ENCODE measurements at places on chromosomes 7 and 10.

GRCh38 chr10:47207281-47207615 is 92.7 kb upstream of the GDF10 start:
- no peak for DNase-seq

DNA sequence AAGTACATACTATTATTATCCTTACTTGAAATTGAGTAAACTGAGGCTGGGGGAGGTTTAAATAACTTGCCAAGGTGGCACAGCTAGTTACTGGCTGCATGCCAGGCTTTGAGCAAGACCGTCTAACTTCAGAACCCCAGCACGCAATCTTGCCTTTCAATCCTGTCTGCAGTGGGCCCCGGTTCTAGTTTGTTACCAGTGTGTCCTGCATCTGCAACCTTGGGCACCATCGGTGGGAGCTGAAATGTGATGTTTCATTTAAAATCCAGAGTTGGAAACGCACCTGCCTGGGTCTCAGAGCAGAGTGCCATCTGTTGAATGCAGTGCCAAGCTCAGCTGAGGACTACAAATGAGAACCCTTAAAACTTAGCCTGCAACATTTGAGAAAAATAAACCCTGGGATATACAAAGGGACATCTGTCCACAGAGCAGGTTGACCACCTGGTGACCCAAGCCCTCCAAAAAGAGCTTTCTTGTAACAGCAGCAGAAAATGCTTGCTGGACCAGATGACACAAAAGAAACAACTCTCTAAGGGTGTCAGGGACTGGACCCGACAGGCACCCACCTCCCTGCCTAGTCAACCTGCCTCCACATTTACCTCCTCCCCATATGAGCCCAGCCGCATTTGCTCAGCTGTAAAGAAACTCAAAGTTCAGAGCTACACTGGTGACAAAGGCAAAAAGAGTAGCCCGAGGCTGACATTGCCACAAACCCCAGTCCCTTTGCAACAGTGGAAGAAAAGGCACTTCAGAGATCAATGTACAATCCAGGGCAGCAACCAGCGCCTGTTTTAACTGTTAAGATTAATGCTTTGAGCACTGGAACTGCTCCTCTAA is 1.7 kb downstream of the SH3PXD2A start:
- DNase-seq, result no peak

- DNase-seq, result no peak
These were observed 80.9 kb downstream of the WDFY4 start for GRCh38 chr10:48765527-48765926.

GRCh38 chr7:12013983-12014382 is 182.0 kb upstream of the THSD7A start:
- DNase-seq, result no peak

DNA sequence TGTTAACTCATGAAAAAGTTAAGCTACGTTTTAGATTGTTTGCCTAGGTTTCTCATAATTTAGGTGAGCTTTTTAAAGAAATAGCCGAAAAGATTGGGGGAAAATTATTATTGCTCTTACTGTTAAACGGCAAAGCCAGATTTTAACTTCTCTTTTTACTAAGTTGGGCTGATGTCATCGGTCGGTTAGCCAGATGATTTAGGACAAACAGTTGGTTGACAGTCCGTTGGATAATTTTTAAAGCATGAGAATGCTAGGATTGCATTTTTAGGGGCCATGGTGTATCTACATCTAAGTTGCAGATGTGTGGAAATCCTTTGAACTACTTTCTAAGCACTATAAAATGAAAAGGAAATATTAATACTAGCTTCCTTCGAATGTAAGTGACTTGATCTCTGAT is 280.9 kb upstream of the AKR1E2 start:
- DNase-seq, result no peak

- DNase-seq, result no peak
These were observed 1171.6 kb upstream of the C7orf33 start for GRCh38 chr7:147418966-147419365.

GRCh38 chr7:13879994-13880686 is 109.3 kb downstream of the ETV1 start:
- DNase-seq, result no peak

- no peak for DNase-seq
These were observed 1.6 kb downstream of the FRMD4A start for GRCh38 chr10:14328881-14329672.

- DNase-seq, result no peak
These were observed 27.3 kb downstream of the GSDME start for GRCh38 chr7:24730018-24730369.

DNA sequence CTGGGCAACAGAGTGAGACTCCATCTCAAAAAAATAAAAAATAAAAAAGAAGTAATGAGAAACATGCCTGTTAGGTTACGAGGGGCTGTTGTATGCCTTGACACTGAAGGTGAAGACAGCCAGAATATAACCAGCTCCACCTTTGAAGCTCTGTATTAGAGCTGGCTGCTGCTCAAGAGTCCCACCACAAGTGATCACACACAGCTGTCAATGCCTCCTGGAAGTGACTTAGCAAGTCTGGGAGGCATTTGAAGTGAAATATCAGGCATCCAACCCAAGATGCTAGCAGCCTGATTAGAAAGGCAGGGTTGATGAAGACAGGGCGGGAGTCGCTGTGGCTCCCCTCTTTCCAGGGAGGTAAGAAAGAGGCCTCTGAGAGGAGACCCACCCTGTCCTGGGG is 34.1 kb upstream of the INPP5F start:
- DNase-seq, result no peak

- DNase-seq, result no peak
These were observed 99.4 kb downstream of the BTRC start for GRCh38 chr10:101453318-101453717.

DNA sequence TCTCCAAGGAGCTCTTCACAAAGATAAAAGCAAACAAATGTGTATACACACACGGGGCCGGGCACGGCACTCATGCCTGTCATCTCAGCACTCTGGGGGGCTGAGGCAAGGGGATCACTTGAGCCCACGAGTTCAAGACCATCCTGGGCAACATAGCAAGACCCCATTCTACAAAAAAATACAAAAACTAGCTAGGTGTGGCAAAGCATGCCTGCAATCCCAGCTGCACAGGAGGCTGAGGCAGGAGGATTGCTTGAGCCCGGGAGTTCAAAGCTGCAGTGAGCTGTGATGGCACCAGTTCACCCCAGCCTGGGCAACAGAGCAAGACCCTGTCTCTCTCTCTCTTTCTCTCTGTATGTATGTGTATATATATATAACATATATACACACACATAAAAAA is 22.3 kb downstream of the TTYH3 start:
- no peak for DNase-seq

DNA sequence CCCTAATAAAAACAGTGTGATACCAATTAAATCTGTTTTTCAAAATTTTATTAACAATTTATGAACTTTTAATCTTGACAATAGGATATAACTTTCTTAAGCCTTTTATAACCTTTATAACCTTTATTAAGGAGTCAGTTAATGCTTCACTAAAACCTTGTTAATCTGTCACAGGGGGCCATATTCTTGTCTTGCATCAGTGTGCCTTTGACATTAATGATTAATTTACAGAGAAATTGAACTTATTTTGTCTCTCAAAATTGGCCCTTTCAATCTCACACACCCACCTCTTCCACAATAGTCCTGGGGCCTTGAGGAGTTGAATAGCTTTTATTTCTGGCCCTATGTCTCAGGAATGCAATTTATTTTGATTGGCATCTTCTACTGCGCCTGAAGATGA is 68.5 kb downstream of the AKR1C4 start:
- DNase-seq, result no peak

DNA sequence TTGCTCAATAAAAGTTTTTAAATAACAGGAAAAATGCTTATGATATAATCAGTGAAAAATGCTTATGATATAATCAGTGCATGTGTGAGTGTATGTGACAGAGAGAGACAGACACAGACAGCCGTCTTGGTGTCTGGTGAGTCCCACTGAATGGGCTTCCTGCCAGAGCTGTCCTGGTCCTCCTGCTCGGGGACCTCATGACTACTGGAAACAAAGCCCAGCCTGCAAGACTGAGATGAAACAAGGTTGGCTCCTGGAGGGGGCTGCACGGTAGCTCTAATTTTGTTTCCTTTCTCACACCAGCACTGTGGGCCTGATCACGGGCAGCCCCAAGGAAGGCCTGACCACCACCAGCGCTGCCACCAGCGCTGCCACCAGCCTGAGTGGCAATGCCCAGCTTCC is 57.3 kb downstream of the NRP1 start:
- no peak for DNase-seq

- no peak for DNase-seq
These were observed 50.1 kb upstream of the CRTAC1 start for GRCh38 chr10:98080494-98080893.

GRCh38 chr10:74969530-74969929 is 141.9 kb upstream of the SAMD8 start:
- DNase-seq, result no peak

- no peak for DNase-seq
These were observed 137.7 kb downstream of the RTKN2 start for GRCh38 chr10:62130948-62131347.

GRCh38 chr7:128437426-128438332 is 18.0 kb upstream of the HILPDA start:
- DNase-seq, result no peak

DNA sequence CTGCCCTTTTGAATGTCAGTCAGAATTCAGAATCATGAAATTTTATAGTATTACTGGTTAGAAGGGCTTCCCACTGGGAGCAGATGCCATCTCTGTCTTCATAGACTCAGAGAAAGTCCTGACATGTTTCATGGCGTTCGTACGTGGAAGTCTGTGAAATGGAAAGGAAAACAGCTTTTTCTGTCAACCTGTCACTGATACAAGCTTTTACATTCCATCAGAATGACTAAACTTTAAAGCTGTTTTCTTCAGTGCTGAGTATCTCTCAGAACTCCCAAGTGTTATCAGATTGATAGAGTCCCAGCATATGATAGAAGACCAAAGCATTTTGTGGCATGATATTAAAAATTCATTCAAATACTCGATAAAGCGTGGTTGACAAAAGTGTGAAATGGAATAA is 726.7 kb upstream of the GALNT17 start:
- no peak for DNase-seq

GRCh38 chr7:22935269-22935668 is 78.7 kb downstream of the HYCC1 start:
- DNase-seq, result no peak

GRCh38 chr10:23364378-23364777 is 19.8 kb upstream of the C10orf67 start:
- DNase-seq, result no peak

DNA sequence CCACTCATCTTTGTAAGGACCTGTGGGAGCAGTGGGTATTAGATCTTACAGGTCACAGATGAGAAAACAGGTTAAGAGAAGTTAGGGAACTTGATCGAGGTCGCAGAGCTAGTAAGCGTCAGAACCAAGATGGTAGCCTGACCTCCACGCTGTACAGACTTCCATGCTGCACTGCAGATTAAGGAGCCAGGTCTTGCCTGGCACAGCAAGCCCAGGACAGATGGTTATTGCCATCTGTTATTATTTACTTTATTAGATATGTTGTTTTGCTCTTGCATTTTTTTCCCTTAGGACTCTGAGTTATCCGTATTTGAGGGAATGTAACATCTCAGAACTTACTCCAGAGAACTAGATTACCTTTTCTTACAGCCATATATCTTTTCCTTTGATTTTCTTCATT is 147.2 kb downstream of the NSUN6 start:
- DNase-seq, result no peak

DNA sequence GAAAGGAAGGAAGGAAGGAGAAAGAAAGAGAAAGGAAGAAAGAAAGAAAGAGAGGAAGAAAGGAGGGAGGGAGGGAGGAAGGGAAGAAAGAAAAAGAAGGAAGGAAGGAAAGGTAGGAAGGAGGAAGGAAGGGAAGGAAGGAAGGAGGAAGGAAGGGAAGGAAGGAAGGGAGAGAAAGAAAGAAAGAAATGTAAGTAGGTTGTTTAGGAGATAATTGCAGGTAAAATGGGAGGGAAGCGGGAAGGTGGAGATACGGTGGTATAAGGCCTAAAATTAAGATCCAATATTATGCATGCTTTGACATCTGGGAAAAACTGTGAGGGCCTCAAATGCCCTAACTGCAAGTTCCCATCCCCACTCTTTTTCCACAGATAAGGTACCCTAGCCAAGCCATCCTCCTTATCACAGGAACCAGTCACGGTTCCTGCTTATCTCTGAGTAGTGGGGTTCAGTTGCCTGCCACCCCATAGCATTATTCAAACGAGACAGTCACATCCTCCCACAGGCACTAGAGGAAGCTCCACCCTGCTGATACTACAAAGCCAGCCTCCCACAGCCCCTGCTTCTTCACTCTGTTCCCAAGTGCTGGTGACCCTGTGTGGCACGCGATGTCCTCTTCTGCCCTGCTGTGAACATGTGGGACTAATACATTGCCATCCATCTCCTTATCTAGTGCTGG is 28.7 kb downstream of the ST8SIA6 start:
- no peak for DNase-seq

GRCh38 chr10:57026307-57026706 is 665.2 kb upstream of the ZWINT start:
- no peak for DNase-seq

GRCh38 chr7:47622946-47623640 is 41.2 kb upstream of the TNS3 start:
- peak; percentile 58 for DNase-seq

DNA sequence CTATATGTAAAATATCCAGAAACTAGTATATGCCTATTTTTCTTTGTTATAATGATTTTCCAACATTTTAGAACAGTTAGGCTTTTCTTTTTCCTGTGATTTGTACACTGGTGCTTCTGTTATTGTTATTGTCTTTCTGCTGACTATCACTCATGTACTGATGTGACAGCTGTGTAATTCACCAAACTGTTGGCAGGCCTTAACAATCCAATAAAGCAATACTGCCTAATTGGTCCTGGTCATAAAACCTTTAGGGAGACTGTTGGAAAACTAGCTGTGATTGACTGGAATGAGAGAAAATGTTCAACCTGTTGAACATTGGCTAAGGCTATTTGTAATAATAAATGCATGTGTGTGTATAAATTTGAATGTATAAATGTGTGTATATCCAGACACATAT is 956.6 kb downstream of the REEP3 start:
- DNase-seq, result no peak

DNA sequence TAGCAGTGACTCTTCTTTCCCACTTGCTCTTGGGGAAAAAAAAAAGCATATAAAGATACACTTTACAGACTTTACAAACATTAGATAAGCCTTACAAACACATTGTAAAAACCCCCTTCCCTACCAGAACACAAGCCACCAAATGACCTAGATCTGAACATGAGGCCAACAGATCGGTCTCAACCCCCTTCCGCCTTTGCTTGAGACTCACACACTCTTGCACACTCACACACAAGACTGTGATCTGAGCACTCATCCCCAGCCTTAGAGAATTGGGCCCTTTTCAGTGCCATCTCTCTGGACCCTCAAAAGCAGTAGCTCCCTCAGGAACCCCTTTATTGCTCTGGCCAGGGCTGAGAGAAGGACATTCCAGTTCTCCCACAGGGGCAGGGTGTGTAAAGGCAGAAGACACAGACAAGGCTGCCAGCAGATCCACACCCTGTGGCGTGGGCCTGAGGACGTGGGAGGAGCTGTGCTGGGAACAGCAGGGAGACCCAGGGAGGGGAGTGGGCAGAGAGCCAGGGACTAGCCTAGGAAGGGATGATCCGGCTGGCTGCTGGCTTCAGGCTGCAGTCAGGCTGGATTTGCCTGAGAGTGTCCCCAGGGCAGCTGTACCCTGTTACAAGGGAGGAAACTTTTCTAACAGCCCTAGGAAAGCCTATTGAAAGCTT is 206.7 kb downstream of the KIAA1217 start:
- DNase-seq, result peak; percentile 88

- DNase-seq, result no peak
These were observed 171.4 kb downstream of the KMT2E start for GRCh38 chr7:105185290-105186010.
